Stimulated activated CD8-positive, alpha-beta memory T cell treated with anti-CD3 and anti-CD28 coated beads, Interleukin-4, amount 100 ng/mL, for 24 hours (primary cell): ENCODE measurements at places on chromosomes 1 and 21.

DNA sequence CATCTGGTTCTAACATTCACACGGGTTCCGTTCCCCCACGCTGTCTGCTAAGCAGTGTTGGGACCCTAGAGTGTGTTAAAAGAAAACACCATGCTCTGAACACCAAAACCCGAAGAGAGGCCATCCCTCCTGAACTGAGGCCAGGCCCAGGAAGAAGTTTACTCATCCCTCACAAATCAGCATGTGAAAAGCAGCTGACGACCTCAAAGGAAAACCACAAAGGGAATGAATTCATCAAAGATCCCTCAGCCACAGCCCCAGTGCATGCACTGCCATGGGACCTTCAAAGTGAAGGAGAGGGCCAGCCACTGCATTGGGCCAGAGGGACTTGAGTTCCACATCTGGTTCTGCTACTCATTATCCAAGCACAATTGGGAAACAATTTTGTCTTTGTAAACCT lies 7.0 kb upstream of the PSEN2 start:
- no peak for DNase-seq

DNA sequence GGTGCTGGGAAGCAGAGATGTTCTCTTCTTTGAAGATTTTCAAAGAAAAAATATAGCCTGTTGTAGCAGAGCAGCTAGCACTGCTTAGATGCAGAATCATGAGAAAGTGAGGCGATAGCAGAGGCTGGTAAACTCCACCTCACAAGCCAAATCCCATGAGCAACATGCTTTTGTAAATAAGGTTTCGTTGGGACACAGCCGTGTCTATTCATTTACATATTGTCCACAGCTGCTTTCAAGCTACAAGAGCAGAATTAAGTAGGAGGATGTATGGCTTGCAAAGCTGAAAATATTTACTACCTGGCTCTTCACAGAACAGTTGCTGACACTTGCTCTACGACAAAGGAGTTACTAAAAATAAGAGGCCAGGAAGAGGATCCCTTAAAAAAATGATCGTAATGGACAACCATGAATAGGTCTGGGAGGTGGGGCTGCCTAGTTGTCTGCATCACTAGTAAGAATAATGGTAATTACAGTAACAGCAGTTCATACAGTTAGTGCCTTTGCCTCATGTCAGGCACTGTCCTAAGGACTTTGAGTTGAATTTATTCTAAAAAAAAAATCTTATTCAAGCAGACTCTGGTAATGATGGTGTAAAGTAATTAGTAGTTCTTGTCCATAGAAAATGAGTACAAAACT lies 622.0 kb downstream of the KIF26B start:
- DNase-seq: no peak

DNA sequence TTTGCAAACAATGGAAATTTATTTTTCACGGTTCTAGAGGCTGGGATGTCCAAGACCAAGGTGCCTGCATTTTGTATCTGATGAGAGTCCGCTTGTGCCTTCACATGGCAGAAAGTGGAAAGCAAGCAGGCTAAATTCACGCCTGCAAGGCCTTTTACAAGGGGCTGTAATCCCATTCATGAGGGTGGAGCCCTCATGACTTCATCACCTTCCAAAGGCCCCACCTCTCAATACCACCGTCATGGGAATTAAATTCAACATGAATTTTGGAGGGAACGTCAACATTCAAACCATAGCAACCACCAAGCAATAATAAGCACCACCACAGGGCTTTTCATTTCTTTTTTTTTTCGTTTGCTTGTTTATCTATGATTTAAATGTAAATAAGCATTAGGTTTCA lies 115.3 kb downstream of the C1orf21 start:
- DNase-seq: no peak

GRCh38 chr1:232462213-232462612 lies 167.7 kb downstream of the SIPA1L2 start:
- DNase-seq: no peak

- DNase-seq: no peak
Measured at GRCh38 chr1:177311586-177311985, 140.8 kb downstream of the BRINP2 start.

DNA sequence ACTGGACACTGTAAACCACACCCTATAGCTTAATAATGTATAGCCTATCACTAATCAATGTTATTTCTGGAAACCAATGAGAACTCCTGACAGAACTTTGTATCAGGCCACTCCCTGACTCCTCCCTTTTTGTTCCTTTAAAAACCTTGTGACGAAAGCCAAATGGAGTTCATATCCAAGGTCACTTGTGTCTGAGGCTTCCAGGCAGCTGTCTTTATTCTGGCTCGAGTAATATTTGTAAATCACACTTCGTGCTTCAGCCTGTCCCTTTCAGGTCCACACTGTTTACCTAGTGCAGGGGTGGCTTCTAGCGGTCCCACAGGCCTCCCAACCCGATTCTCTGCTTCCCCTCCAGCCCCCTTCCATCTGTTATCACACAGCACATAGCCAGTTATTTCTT lies 16.2 kb upstream of the CAPN9 start:
- no peak for DNase-seq
